ENCODE measurements at places on chromosomes 4 and X.

DNA sequence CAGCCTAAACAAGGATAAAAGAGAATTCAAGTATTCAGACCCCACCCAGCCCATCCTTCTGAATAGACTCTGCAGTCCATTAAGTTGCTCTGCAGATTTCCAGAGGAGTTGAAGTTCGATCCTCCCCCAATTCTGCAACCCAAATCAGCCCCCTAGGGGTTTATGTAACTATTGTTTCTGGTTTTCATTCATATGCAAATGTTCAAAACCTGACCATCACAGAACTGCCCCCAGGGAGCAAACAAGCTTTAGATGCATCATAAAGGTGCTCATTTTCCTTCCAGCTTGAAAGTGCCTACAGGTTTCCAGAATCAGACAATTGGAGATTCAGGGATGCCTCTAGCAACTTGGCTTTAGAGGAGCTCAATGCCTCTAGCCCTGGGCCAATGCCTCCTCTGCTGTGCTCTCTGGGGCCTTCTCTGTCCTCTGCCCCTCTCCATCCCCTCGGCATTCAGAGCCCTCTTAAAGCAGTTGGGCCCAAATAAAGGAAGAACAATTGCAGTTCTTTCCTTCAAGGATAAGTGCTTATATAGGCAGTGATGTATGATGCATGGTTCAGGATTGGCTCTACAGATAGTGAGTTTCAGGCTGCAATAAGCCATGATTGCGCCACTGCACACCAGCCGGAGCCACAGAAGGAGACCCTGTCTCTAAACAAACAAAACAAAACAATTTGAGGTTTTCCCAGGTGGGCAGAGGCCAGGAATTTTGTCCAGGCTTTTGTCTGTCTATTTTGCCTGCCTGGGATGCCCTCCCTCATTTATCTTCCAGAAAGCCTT is 23.5 kb upstream of the SPINK2 start:
- DNase-seq: no peak

DNA sequence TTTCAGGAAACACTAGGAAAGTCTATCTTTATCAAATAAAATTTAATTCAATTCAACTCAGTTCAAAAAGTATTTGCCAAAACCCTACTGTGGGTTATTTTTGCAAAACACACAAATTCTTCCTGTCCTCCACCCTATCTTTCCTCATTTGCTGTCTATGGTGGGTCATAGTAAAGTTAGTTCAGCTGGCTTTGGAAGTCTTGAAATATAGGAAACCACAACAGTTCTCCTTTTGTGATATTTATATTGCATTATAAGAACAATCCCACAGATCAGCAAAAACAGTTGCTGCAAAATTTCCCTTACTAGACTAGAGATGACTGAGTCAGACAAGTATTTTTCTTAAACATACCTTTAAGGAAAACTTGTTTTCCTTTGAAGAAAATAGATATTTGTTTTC is 22.2 kb downstream of the CYBB start:
- DNase-seq: no peak

- DNase-seq: no peak
Observed at GRCh38 chr4:102988429-102989020, 31.0 kb downstream of the SLC9B1 start.

- DNase-seq: no peak
Observed at GRCh38 chr4:28391877-28392276, 1531.2 kb downstream of the STIM2 start.

- DNase-seq: no peak
Observed at GRCh38 chrX:72041176-72041575, 90.5 kb downstream of the RTL5 start.

- DNase-seq: no peak
Observed at GRCh38 chr4:16729336-16729735, 169.1 kb downstream of the LDB2 start.

DNA sequence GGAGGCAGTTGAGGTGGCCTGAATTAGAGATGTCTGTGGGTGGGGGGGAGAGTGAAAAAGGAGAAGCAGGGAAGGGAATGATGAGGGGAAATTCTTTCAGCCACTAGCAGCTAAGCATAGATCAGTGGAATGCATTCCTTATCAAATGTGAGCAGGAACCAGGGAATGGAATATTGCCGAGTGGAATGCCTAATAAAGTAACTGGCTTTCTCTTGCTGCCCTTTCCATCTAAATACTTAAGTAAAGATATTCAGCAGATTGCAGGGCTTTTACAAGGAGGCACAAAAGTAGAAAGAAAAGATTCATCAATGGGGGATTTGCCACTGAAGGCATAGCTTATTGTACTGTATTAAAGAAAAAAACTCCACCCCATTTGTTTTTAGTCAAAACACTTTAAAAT is 263.0 kb upstream of the RPS6KA3 start:
- DNase-seq: no peak

DNA sequence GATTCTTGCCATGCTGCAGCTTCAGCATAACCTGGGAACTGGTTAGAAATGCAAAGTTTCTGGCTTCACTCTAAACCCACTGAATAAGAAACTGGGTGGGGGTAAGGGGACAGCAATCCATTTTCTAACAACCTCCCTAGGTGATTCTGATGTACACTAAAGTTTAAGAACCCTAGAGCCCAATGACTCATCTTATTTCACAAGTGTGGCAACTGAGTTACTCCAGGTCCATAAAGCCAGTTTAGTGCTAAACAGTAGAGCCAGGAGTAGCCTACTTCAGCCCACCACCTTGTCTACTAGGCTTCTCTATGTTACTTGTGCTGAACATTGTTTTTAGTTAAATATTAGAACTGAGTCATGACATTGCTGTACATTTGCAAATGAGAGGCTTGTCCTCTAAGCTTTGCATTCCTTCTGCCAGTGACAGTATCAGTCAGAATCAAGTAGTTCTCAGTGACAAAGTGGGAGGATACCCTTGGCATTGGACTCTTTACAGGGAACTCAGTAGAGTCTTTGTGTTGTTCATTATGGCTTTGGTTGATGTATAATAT is 518.0 kb downstream of the RPA4 start:
- DNase-seq: no peak

- no peak for DNase-seq
Observed at GRCh38 chrX:39112143-39112542, 310.9 kb downstream of the MID1IP1 start.

- DNase-seq: no peak
Observed at GRCh38 chr4:73181231-73181630, 77.4 kb downstream of the ANKRD17 start.

GRCh38 chr4:176561368-176561767 is 231.4 kb downstream of the VEGFC start:
- DNase-seq: no peak

- DNase-seq: no peak
Observed at GRCh38 chr4:13642170-13642950, 14.8 kb upstream of the BOD1L1 start.

DNA sequence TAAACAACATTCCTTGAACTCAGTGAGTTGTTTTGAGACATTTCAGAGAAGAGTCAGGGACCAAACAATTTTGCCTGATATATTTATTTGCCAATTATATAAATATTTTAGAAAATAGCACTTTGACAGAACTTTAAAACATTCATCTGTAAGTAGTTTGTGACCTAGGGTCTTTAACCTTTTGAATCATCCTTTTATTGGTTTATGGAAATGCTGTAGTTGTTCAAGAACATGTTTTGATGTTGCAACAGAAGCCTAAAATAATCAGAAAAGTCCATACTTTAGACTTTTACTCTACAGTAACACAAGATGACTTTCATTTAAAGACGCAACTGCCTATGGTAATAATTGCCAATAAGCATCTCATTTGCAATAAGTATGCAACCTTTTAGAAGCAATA is 43.0 kb downstream of the CXCL1 start:
- no peak for DNase-seq

GRCh38 chr4:146592019-146592418 is 46.7 kb upstream of the POU4F2 start:
- DNase-seq: no peak

- no peak for DNase-seq
Observed at GRCh38 chr4:1684506-1685234, 557 bp upstream of the FAM53A start.

DNA sequence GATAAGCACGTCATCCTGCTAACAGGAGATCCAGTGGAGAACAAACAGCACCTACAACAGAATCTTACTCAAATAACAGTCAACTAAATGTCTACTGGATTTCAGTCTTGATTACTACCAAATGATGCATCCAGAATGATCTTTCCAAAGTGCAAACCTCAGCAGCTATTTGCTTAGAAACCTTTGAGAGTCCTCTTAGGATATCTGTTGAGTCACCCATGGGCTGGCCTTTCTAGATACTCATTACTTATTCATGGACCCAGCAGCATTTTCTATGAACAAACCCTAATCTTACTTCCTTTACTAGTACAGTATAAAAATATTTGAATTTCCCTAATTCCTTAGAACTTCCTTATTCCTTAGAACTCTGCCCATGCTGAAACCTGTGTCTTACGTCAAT is 118.5 kb upstream of the PABPC4L start:
- no peak for DNase-seq

DNA sequence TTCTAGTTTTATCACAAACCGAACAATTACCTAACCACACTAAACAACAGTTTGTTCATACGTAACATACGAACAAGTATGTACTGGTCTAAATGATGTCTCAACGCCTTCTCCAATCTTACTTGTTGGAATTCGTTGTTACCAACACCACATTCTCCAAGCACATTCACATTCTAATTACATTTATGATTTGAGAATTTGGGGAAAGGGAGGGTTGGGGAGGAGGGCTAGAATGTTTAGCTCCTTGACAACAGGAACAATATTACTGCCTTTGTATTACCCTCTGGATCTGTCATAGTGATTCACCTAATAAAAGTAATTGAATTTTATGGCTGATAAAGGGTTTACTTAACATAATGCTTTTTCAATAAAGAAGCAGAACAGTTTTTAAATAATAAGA is 24.4 kb downstream of the LCORL start:
- DNase-seq: no peak

DNA sequence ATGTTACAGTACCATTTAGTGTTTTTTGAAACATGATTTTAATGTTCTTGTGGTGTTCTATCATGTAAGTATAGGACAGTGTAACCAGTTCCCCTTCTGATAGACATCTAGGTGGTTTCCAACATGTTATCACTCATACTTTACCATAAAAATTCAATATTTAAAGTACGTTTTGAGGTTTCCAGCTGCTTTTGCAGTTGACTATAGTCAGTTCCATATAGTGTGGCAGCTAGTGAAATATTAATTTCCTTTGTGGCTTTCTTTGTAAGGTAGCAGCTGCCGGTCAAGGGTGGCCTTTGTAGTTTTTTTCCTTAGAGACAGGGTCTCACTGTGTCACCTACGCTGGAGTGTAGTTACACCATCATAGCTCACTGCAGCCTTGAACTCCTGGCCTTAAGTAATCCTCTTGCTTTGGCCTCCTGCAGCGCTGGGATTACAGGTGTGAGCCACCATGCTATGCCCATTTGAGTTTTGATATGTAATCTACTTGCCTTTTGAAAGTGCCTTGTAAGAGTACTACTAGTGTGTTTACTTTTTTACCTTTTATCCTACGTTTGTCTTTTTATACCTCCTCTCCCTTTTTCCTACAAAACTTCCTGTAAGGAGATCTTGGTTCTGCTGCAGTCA is 63.0 kb downstream of the ARHGAP10 start:
- DNase-seq: peak; percentile 22

DNA sequence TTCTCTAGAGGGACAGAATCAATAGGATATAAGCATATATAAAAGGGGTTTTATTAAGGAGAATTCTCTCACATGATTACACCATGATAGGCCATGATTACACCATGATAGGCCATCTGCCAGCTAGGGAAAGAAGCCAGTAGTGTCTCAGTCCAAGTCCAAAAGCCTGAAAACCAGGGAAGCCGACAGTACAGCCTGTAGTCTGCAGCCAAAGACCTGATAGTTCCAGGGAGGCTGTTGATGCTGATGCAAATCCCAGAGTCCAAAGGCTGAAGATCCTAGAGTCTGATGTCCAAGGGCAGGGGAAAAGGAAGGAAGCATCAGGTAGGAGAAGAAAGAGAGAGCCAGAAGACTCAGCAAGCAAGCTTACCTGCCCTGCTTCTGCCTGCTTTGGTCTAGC is 411.3 kb upstream of the EMCN start:
- no peak for DNase-seq

- no peak for DNase-seq
Observed at GRCh38 chr4:6322761-6323566, 53.3 kb downstream of the WFS1 start.

- no peak for DNase-seq
Observed at GRCh38 chrX:46913667-46914066, 1.4 kb downstream of the JADE3 start.

DNA sequence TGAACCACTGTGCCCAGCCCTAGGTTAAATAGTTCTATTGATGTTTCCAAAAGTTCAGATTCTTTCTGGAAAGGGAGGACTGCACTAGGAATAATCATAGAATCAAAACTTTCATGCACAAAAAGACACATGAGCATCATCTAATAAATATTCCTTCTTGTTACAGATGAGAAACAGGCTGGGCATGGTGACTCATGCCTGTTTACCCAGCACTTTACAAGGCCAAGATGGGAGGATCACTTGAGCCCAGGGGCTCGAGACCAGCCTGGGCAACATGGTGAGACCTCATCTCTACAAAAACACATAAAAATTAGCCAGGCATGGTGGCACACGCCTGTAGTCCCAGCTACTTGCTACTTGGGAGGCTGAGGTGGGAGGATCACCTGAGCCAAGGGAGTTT is 27.7 kb downstream of the LARP7 start:
- no peak for DNase-seq

DNA sequence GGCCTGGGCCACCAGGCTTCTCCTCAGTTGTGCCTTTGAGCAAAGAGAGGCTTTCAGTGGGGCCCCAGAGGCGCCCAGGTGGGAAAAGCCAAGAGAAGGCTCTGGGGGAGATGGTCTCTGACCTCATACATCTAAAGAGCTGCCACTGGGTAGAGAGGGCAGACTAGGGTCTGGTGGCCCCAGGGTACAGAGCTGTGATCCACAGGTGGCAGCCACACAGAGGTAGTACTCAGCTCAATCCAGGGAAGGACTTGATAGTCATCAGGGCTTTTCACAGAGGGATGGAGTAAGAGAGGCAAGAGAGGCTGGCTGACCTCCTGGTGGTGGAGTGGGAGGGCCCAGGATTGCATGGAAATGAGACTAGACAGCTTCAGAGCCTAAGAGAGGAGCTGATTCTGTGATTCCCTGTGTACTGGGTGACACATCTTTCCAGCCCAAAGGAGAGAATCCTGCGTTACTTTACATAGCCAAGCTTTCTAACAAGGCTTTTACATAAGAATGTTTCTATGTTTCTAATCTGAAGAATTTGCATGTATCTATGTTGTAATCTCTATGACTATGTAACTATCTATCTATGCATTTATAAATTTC is 53.2 kb upstream of the PJA1 start:
- DNase-seq: no peak

- no peak for DNase-seq
Observed at GRCh38 chrX:43000121-43000520, 222.2 kb upstream of the PPP1R2C start.

DNA sequence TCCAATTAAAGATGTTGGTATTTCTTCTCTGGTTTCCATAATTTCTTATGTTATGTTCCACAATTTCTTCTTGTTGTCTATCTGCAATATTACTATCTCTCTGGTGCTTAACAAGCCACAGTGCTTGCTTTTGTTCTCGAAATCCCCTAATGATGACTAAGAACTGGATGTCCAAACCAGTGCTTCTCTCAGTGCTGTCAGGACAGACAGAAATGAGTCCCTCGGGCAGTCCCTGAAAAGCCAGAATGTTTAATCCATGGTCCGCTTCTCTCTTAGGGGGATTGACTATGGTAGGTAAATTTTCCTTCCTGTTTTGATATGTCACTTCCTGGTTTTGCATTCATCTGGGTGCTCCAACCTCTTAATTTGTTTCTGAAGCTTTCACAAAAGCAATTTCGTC is 321.6 kb upstream of the PCDH10 start:
- DNase-seq: no peak
